Activated CD4-positive, alpha-beta T cell treated with anti-CD3 and anti-CD28 coated beads, Interleukin-10, Interleukin-2, amounts not matched to agents 100 ng/mL and 50 ng/mL, durations not matched to agents 16 hours and 8 hours (primary cell): ENCODE measurements at places on chromosomes 7 and 10.

GRCh38 chr10:24952143-24952706 lies at the start of gene PRTFDC1:
PRTFDC1 (minus strand) TSS chr10:24952606; CDS start chr10:24952575, 31 bp downstream.
- peak; percentile 18 for DNase-seq

DNA sequence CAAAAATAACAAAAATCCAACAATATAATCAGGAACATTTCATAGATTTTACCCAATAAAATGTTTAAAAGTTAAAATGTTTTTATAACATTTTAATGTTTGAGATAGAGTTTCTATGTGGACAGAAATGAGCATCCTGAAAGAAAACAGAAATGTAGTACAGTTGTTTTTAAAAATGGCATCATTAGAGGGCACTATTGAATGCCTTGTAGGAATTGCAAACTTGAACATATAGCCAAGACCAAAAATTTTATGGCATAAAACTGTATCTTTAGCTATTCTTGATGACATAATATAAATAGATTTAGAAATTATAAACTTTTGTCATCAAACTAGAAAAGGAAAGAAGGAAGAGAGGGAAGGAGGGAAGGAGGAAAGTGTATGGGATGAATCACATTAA lies 1372.7 kb downstream of the GATA3 start:
- DNase-seq = no peak

DNA sequence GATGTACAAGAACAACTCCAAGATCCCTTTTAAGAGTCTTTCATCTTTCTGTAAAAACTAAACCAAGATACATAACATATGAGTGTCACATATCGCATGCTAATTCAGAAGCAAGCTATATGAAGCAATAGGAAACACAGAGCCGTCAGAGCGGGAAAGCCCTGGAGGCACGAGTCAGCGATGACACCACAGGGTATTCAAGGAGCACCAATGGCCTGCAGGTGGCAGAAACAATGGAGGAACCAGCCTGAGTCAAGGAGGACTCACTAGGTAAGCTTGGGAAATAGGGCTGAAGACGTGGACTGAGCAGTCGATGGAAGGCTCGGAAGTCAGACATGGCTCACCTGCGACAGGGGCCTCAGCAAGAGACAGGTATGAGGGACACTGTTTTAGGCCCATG lies 214.4 kb downstream of the FAM107B start:
- DNase-seq = peak; percentile 66

DNA sequence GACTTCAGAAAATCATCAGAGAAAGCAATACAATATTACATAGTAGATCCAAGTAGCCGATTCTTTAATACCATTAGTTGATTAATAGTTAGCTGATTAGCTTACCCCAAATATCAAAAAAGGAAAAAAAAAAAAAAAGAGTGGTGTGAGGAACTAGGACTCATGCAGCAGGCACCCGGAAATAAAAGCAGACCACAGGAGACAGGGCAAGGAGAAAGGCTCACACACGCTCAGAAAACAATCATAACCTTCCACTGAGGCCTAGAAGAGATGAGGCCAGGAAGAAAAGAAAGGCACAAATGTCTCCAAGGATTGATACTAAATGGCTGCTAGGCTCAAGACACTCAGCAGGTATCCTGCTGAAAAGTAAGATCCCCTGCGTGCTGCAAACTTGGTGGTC lies 25.9 kb downstream of the TRDMT1 start:
- DNase-seq = no peak

- no peak for DNase-seq
These were observed 11.6 kb upstream of the ADD3 start for GRCh38 chr10:109996225-109996624.

DNA sequence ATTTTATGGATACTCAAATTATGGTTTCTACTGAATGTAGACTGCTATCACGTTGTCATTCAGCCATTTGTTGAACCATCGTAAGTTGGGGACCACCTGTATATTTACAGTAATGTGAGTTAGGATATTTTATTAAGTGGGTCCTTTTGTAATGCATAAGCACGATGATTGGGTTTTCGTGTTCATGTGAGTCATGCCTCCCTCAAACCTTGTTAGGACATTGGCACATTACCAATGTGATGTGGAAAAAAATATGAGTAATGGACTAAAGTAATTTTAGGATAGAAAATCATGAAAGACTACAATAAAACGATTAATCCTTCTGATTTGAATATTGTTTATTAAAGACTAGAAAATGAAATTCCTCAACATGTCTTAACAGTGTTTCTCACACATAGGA lies 8.7 kb downstream of the SMC3 start:
- no peak for DNase-seq

DNA sequence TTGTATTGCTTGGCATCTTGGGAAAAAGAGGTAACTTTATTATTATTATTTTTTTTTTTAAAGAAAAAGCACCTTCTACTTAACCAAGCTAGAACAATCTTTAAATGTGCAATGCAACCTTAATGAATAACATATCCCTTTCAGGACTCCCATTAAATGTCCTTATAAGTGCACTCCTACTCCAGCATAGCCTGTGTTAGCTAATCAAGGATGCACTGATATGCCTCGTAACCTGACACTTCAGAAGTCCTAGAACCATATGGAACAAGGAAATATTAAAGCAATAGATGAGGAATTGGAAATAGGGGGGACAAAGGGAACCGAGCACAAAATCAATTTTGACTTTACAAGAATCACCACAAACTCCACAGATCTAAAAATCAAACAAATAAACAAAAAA lies 522.4 kb downstream of the PARD3 start:
- DNase-seq = no peak
